ENCODE measurements at places on chromosomes 11 and 22.

DNA sequence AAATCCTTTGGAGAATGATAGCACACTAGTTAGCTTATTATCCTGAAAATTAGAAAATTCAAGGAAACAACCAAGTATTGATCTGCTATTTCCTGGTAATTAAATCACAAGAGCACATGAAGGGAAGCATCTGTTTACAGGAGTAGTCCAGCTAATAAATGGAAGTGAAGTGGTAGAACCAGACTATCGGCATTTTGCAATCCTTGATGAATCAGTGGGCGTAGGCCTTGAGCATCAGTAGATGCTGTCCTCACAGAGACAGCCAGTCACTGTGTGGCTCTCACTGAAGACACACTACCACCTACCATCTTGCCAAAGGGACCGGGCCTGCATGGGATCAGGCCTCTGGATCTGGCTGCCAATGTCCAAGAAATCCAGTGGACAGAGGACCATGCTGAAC, 69.8 kb downstream of the FBLN1 start:
- no peak for DNase-seq

DNA sequence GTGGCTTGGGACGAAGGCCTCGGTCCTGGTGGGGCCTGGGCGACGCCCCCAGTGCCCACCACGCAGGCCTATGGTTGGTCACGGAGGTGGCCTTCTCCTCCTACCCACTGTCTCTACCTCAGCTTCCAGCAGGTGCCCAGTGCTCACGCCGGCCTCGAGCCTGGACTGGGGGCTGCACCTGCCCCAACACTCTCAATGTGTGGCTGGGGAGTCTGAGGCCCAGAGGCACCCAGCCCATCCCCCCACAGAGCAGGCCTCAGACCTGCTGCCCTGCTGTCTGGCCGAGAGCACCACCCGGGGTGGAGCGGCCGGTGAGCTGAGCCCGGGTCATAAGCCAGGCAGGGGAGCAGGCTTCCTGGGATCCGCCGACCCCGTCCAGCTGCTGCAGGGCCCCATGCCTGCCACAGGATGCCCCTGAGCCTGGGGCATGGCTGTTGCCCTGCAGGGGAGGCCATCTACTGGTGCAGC, 28.6 kb upstream of the MUC5AC start:
- DNase-seq, result no peak

DNA sequence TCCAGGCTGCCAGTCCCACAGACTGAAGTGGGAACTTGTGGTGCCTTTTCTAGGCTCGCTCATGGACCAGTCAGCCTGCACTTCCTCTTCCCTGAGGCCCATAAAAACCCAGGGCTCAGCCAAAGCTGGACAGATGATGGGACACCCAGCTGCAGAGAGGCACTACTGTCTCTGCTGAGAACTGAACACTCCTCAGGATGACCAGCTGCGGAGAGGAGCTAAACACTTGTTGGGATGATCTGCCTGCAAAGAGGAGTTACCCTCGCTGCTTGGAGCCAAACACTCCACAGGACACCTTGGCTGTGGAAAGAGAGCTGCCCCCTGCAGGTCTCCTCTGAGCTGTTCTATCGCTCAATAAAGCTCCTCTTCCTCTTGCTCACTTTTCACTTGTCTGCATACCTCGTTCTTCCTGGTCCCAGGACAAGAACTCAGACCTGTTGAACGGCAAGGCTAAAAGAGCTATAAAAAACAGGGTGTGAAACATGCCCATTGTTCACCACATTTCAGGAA, 465.5 kb downstream of the GUCY1A2 start:
- DNase-seq, result no peak

GRCh38 chr11:47904048-47904447, 55.9 kb upstream of the NUP160 start:
- no peak for DNase-seq

DNA sequence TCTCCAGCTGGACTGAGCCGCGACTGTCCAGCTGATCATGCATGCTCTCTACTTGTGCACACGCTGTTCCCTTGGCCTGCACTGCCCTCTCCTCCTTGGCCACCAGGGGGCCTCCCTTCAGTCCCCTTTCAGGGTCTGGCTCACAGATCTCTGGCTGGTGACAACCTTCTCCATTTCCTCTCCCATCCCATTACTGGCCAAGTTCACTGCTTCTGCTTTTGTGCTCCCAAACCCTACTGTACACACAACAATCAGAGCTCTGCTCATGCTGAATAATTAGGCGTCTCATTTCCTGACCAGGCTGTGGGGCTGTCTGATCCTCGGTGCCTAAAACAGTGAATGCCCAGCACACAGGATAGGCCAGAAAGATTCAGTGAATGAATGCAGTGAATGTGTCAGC, 224.0 kb upstream of the NARS2 start:
- DNase-seq, result no peak

DNA sequence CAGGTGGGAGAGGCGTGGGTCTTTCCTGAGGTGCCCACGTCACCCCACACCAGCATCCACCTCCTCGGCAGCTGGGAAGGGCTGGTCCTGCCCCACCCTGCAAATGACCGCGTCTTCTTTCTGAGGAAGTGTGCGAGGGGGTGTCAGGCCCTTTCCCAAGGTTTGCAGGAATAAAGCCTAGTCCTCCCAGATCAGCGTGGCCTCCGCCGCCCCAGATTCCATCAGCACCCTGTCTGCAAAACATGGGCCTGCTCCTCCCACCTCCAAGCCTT, 14.4 kb upstream of the SLC39A13 start:
- no peak for DNase-seq

All from cortex of kidney (tissue), 1 donor.